ENCODE measurements at places on chromosomes 2 and 18. TPM values are rescaled to one million over a fixed set of nuclear protein-coding genes. Genes with fewer than 3 reads are reported as not detected.

DNA sequence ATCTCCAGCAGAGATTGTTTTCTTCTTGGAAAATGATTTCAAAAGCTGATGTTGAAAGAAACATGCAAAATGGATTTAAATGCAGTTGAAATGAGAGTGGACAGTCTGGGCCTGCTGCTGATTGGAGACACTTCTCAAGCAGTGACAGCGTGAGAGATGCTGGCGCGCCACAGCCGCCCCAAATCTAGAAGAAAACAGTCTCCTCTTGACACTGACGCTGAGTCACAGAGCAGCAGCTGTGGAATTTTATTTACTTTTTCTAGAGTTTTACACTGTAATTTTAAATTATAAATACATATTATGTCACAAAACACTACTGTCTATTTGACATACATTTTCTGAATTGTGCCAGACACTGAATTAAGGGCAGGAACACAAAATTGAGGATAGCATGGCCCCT, 121.8 kb upstream of the TMEM200C start:
- DNase-seq: no peak

- DNase-seq: no peak
Measured at GRCh38 chr2:27854229-27854862, 35.8 kb downstream of the RBKS start.

- DNase-seq: no peak
Measured at GRCh38 chr2:196537311-196537710, 102.2 kb upstream of the CCDC150 start.

TEX44 gene
- not detected for total RNA-seq

DNA sequence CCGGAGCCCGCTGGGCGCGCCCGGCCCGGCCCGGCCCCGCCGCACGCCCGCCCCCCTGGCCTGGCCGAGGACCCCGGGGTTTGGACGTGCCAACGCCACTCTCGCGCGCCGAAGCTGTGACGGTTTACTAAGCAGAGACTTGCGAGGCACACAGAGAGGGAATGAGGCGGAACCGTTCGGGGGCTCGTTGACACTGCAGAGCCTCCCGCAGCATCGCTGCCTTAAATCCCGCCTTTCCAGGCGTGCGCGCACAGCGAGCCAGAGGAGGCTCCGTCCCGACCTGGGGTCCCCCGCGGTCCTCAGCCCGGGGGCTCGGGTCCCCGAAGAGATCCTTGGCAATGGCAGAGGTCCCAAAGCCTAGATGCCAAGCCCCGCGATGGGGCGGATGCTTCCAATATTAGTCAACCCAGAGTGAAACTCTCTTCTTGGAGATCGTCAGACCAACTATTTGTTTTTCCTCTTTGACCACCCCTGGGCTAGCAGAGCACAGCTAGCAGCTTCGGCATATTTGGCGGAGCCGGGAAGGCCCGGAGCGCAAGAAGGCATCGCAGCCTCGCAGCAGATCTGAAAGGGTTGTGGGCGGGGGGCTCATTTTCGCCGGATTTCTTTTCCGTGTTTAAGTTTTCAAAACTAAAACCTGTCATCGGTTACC, at the start of gene ZNF385B:
ZNF385B (minus strand) TSS at position 197 of the 652 bp plus-strand sequence.
- peak; percentile 74 for DNase-seq

LHCGR gene
- total RNA-seq: 0.45 TPM

DNA sequence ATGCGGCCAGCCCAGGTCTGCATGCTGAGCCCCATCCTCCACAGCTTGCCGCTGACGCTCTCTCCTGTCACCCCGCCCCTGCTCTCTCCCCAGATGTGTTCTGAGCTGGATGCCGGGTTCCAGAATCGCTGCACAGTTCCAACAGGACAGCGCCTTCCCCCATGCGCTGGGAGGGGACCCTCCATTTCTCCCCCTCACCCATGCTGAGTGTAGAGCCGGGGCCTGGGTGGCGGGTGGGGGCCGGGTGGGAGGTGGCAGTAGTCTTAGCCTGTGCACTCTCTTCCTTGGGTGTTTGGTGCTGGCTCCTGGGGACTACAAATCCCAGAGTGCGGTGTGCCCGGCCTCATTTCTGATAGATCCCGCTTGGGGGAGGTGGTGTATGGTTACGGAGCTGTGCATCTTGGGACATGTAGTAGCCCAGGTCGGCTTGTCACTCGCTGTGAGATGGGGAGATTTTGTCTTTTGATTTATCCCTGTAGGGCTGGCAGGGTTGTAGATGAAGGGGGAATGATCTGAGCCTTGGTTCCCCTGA, 6.8 kb downstream of the DNAJB2 start:
- peak; percentile 94 for DNase-seq

DNA sequence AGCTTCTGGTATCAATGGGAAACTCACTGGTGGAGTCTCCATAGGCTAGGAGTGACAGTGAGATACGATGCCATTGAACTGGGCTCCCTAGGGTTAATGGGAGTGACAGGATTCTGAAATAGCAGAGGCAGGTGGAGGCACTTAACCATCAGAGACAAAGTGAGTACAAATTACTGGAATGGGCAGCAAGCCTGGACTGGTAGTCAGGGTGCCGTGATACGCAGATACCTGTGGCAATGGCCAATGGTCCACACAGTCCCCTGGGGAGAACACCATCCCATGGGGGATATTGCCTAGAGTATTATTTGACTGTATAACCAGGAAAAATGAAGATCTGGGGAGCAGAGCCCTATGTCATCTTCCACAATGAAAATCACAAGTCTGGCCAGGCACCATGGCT, 17.3 kb downstream of the CHCHD5 start:
- no peak for DNase-seq

DNA sequence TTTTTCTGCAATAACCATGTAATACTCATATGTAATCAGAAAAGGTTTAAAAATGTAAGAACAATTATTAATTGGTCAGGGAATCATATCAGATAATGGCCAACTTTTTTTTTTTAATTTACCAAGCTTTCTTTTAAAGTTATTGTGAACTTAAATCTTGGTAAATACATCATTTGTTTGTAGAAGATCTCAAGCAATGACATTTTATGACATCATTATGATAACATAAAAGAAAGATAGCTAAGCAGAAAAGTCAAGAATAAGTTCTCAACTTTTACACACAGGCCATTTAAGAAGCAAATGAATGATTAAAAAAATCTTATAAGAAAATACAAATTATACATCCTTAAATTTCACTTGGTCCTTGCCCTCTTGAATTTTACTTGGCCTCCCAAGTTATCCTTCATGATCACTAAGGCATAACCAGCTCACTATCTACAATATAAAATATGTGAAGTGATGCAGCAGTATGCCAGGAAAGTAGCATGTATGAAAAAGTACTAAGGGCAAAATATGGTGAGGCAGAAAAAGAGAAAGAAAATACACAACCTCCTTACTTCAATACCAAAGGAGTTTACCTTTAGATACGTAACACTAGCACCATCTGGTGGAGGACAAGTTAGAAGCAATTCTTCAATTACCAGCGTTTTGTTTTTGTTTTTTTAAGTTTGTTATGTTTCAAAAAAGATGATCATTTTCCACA, 116.6 kb downstream of the SRBD1 start:
- peak; percentile 86 for DNase-seq

PLCD4 gene
- 0.80 TPM for total RNA-seq

DNA sequence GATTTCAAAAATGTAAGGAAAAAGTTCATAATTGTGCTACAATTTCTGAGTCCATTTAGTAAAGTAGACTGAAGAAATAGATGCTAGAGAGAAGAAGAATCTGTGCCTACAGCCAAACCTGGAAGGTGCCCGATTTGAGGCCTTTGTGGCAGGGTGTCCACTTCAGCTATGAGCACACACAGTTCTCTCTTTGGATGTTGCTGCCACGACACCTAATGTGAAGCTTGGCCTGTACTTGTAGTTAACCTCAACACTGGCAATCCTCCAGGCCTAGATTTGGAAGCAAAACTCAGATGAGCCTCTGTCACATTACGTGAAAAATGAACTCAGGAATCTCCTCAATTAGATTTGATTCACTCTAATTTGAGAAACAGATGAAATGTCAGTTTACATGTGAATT, 90.1 kb upstream of the LRP1B start:
- no peak for DNase-seq

NAT8 gene
- total RNA-seq: not detected
